ENCODE measurements at places on chromosomes 4 and X. TPM values are rescaled to one million over a fixed set of nuclear protein-coding genes. Genes with fewer than 3 reads are reported as not detected.

- no peak overlapping the region for H3K27ac ChIP-seq
- H3K27me3 ChIP-seq: no peaks in the 10 kb centered on the region
- no peak overlapping the region for H3K4me3 ChIP-seq
- H3K36me3 ChIP-seq: no peaks in the 10 kb centered on the region
- no peaks in the 10 kb centered on the region for H3K4me1 ChIP-seq
These were observed 174.2 kb upstream of the JADE1 start for GRCh38 chr4:128635141-128635954.

- no peak overlapping the region for H3K27ac ChIP-seq
- H3K36me3 ChIP-seq: peaks cover 22% of the 10 kb centered on the region
- DNase-seq: no peak
- H3K4me1 ChIP-seq: no peaks in the 10 kb centered on the region
- no peaks in the 10 kb centered on the region for H3K27me3 ChIP-seq
- no peak overlapping the region for H3K4me3 ChIP-seq
These were observed 121.2 kb upstream of the STX18 start for GRCh38 chr4:4663028-4663427.

Gene SFRP2
- not detected for total RNA-seq

Gene LRP2BP
- total RNA-seq: 0.74 TPM

Gene NIPAL1
- total RNA-seq: 2.2 TPM

DNA sequence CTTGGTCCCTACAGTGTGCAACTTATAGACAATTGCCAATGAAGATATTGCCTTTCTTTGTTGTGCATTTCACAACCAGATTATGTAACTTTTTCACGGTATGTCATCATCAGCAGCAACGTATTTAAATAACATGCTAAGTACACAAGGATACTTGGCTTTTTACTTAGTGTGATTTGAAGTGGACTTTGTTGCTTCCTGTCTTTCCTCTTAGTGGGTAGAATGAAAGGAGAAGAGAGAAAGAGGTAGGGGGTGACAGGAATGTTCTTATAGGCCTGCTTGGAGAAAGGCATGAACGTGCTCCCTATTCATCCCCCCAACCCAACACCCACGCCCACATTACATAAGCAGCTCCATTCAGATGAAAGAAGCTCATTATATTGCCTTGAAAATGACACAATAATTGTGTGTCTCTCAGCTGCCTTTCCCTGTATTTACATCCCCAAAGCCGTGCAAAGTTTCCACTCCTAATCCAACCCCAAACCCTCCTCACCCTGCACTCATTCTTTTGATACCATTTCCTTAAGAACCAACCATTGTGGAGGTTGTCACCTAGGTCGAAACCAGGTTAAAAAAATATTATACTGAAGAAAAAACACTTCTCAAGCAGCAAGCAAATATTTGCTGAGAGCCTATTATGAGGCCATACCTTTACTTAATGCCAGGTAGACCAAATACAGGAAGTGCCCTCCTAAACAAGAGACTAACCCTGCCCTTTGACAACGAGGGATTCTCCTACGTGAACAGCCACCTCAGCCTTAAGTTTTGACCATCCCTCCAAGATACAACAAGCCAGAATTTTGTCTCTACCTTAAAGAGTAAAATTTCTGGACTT lies 25.2 kb upstream of the GK start:
- H3K27ac ChIP-seq: no peak overlapping the region
- H3K4me3 ChIP-seq: no peak overlapping the region
- no peak for DNase-seq
- no peaks in the 10 kb centered on the region for H3K27me3 ChIP-seq

DNA sequence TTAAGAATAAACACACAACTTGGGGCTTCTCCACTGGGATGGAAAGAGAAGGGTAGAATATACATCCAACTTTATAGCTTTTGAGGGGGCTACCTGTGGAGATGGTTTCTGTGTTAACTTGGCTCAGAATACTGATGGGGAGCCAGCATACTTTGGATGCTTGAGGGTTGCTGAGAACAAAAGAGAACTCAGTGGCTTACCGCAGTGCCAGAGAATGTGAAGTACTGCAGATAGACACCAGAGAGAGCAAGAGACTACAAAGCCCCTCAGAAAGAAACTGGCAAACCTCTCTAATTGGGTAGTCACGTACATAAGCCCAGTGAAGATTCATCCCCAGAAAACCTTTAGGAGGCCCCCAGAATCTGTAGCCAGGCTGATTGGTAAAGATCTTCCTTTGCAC lies 214.4 kb downstream of the DCHS2 start:
- no peak for DNase-seq
- no peaks in the 10 kb centered on the region for H3K36me3 ChIP-seq
- no peak overlapping the region for H3K4me3 ChIP-seq
- peaks cover 37% of the 10 kb centered on the region for H3K27me3 ChIP-seq
- no peaks in the 10 kb centered on the region for H3K4me1 ChIP-seq

Gene ALB
- total RNA-seq: 0.88 TPM

- H3K4me3 ChIP-seq: peak within 1 kb of the TSS; percentile 80
- DNase-seq: no peak
- no peaks in the 10 kb centered on the region for H3K36me3 ChIP-seq
- peak within 1 kb of the TSS; percentile 23 for H3K27ac ChIP-seq
- H3K4me1 ChIP-seq: peaks cover 22% of the 10 kb centered on the region
These were observed at the start of gene RNF175 for GRCh38 chr4:153759407-153760316. Gene RNF175, minus strand, starts transcription at chr4:153760024. Its CDS starts 162 bp downstream, at chr4:153759862.

Gene KLKB1
- 1.8 TPM for total RNA-seq

- DNase-seq: no peak
- H3K4me3 ChIP-seq: no peak overlapping the region
- H3K36me3 ChIP-seq: no peaks in the 10 kb centered on the region
- no peaks in the 10 kb centered on the region for H3K27me3 ChIP-seq
These were observed 912.0 kb upstream of the TENM3 start for GRCh38 chr4:181331214-181331613.

Gene MAGEC2
- total RNA-seq: not detected

Gene HTR2C
- not detected for total RNA-seq

Gene NAP1L2
- 17.0 TPM for total RNA-seq

Gene NSUN7
- 0.25 TPM for total RNA-seq

Gene VCX
- not detected for total RNA-seq

Gene SULT1B1
- total RNA-seq: 20.9 TPM

- no peak overlapping the region for H3K4me3 ChIP-seq
- no peak for DNase-seq
- no peaks in the 10 kb centered on the region for H3K4me1 ChIP-seq
- peaks cover 23% of the 10 kb centered on the region for H3K36me3 ChIP-seq
- no peak overlapping the region for H3K27ac ChIP-seq
- no peaks in the 10 kb centered on the region for H3K27me3 ChIP-seq
These were observed 163.3 kb upstream of the SPRY1 start for GRCh38 chr4:123233136-123233768.

GRCh38 chrX:39984191-39984956 lies 113.4 kb downstream of the BCOR start:
- no peak overlapping the region for H3K4me3 ChIP-seq
- no peak for DNase-seq
- H3K27me3 ChIP-seq: no peaks in the 10 kb centered on the region
- no peaks in the 10 kb centered on the region for H3K4me1 ChIP-seq
- H3K36me3 ChIP-seq: no peaks in the 10 kb centered on the region

- H3K27ac ChIP-seq: peak overlapping the region; percentile 99
- H3K27me3 ChIP-seq: no peaks in the 10 kb centered on the region
- peak overlapping the region; percentile 100 for H3K4me3 ChIP-seq
These were observed 4.5 kb upstream of the RHOH start for GRCh38 chr4:40192114-40193015.

GRCh38 chr4:153747406-153747955 lies 12.3 kb downstream of the RNF175 start:
- no peaks in the 10 kb centered on the region for H3K36me3 ChIP-seq
- H3K4me1 ChIP-seq: no peaks in the 10 kb centered on the region
- no peaks in the 10 kb centered on the region for H3K27me3 ChIP-seq

Gene DSPP
- not detected for total RNA-seq

GRCh38 chrX:139967300-139967699 lies 2.0 kb upstream of the CXorf66 start:
- no peak overlapping the region for H3K4me3 ChIP-seq
- H3K4me1 ChIP-seq: no peaks in the 10 kb centered on the region
- peaks cover 10% of the 10 kb centered on the region for H3K27me3 ChIP-seq
- no peak overlapping the region for H3K27ac ChIP-seq
- H3K36me3 ChIP-seq: no peaks in the 10 kb centered on the region

- H3K36me3 ChIP-seq: no peaks in the 10 kb centered on the region
- no peak overlapping the region for H3K4me3 ChIP-seq
- H3K27me3 ChIP-seq: no peaks in the 10 kb centered on the region
- H3K27ac ChIP-seq: no peak overlapping the region
These were observed 50.2 kb upstream of the GABRE start for GRCh38 chrX:152024710-152025109.

Gene NKX6-1
- not detected for total RNA-seq

Gene MAGEA8
- not detected for total RNA-seq

Gene CLNK
- not detected for total RNA-seq

DNA sequence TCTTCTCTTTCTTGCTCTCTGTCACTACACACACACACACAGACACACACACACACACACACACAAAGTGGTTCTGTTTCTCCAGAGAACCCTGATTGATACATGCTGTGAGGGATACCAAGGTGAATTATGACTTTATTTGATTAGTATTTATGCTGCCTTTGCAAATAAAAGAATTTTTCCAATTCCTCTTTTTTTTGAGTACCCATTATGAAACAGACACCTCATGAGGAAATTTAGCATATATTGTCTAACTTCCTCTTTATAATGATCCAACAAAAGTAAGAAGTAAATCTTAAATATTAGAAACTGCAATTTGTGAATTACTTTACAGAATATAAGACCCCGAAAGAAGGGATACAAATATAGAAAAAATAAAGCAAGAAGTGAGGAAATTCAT lies 14.3 kb upstream of the RAB28 start:
- H3K27me3 ChIP-seq: peaks cover 55% of the 10 kb centered on the region
- no peak for DNase-seq
- H3K27ac ChIP-seq: no peak overlapping the region
- H3K4me3 ChIP-seq: no peak overlapping the region
- H3K4me1 ChIP-seq: no peaks in the 10 kb centered on the region

Gene MAPK10
- not detected for total RNA-seq

DNA sequence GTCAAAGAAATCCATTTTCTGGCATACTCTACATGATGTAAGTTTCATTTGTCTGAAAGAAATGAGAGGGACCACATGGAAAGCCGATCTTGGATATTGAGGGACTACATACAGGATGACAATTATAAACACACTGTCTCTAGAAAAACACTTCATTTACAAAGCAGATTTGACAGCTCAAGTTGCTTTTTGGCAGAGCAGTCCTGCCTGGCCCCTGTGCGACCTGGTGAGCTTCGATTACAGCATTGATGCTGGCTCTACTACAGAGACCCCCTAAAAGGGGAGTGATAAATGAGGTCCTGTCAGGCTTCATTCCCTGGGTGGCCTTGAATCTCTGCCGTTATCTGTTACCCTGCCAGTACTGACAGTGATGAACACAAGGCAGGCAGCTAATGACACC lies 215.2 kb upstream of the NOCT start:
- no peaks in the 10 kb centered on the region for H3K4me1 ChIP-seq
- DNase-seq: no peak
- H3K4me3 ChIP-seq: no peak overlapping the region
- H3K27me3 ChIP-seq: peaks cover 22% of the 10 kb centered on the region
- no peak overlapping the region for H3K27ac ChIP-seq

- H3K4me3 ChIP-seq: no peak overlapping the region
- no peak overlapping the region for H3K27ac ChIP-seq
- H3K36me3 ChIP-seq: peaks cover 4% of the 10 kb centered on the region
- no peaks in the 10 kb centered on the region for H3K4me1 ChIP-seq
These were observed 20.7 kb downstream of the ANKRD50 start for GRCh38 chr4:124691801-124692200.

GRCh38 chr4:30720661-30721184 lies 554 bp downstream of the PCDH7 start:
- peaks cover 40% of the 10 kb centered on the region for H3K4me1 ChIP-seq
- H3K36me3 ChIP-seq: peaks cover 4% of the 10 kb centered on the region
- peaks cover 61% of the 10 kb centered on the region for H3K27me3 ChIP-seq

DNA sequence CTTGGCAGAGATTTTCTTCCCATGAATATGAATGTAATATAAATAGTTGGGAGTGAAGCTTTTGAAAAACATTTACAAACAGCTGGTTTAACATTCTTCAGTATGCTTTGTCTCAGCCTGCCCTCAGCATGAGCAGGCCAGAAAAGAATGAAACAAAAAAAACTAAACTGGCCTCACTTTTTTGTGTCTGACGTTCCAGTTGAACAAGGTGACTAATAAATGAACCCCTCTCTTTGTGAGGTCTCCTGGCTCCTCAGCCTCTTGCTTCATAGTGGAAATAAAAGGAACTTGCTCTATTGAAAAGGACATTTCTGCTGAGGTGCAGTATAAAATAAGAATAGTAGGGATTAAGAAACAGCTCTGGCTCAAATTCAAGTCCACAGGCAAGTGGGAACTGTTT lies 9.4 kb downstream of the CHST7 start:
- no peak for DNase-seq
- H3K4me1 ChIP-seq: peaks cover 8% of the 10 kb centered on the region
- H3K4me3 ChIP-seq: no peak overlapping the region

Gene KLHL34
- total RNA-seq: 3.8 TPM

DNA sequence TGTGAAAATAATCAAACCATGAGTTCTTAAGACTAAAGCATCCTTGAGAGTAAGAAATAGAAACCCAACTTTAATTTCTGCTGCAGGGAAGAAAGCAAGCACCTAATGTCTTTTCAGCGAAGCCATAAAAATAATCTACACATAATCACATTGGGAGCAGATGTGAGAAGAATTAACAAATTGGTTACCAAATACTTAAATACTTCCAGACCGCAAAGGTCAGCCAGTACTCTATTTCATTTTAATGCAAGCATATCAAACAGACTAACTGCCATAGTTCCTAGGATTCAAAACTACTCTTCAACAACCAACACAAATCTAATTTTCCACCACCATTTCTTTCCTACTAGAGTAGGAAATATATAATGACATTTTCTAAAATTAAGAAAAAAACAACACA lies 144.8 kb upstream of the SLIT2 start:
- DNase-seq: no peak
- H3K27ac ChIP-seq: no peak overlapping the region
- H3K4me1 ChIP-seq: no peaks in the 10 kb centered on the region
- no peaks in the 10 kb centered on the region for H3K36me3 ChIP-seq
- no peak overlapping the region for H3K4me3 ChIP-seq

DNA sequence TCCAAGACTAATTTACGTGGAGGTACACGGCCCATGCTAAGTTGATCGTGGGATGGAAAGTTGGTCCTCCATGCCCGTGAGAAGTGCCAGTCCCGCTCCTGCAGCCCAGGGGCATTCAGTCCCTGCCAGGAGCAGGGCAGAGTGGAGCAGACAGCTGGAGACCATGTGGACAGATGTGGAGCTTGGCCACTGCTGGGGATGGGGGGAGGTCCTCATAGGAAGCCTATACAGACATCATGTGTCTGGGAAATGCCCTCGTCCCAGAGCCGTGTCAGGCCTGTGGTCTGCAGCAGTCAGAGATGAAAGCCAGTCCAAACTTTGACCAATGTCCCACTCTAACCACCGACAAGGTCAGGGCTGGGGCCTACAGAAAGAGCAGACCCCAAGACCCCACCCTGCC lies 118.4 kb downstream of the CPZ start:
- H3K27ac ChIP-seq: no peak overlapping the region
- DNase-seq: no peak
- peaks cover 15% of the 10 kb centered on the region for H3K36me3 ChIP-seq
- H3K27me3 ChIP-seq: no peaks in the 10 kb centered on the region
- H3K4me3 ChIP-seq: no peak overlapping the region

Gene CT45A2
- not detected for total RNA-seq

Data from naive thymus-derived CD8-positive, alpha-beta T cell (primary cell).